Caki2 (cell line): ENCODE measurements at places on chromosomes 4 and X.

GRCh38 chrX:40272776-40273175, 175.0 kb upstream of the BCOR start:
- no peak for DNase-seq

DNA sequence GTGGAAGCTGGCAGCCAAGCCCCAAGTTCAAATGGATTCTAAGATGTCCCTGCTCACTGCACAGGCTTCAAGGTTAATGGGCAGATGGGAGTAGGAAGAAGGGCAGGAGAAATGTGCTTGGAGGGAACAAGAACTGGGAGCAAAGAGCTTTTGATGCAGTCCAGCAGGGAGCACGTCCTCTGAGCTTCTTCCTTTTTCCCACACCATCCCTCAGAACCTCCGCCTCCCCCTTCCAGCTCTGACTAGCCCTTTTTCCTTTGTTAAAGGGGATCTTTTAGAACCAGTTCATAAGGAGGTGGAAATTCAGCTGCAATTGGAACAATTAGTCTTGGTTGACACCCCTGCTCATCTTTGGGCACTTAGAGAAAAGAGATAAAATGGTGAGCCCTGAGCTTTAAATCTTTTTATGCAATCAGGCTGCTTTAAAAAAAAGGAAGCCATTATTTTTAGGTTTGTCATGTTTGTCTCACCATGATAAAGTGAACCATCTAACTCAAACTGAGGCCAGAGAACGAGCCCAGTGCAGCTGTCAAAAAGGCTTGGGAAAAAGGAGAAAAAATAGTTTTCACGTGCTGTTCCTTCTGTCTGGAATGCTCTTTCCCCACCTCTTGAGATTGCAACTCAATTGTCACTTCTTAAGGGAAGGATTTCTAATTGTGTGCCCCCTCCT, 135.8 kb upstream of the IL1RAPL2 start:
- DNase-seq: peak; percentile 0

- no peak for DNase-seq
These were observed 424.5 kb downstream of the RPA4 start for GRCh38 chrX:97308171-97308570.

DNA sequence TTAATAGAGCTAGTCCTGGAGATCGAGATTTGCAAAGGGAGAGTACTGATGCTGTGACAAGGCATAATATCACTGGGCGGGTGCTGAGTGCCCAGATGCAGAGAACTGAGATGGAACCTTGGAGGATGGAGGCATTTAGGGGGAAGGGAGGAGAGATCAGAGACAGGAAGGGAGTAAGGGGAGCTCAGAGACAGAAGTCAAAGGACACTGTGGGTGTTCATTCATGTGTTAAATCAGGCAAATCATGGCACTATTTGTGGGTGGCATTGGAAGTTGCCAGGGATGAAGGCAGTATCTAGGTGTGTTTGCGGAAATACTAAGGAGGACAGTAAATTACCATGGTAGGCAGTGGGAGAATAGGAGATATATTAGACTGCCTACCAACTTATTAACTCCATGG, 135.0 kb downstream of the RBM46 start:
- DNase-seq: peak; percentile 6

GRCh38 chr4:112073181-112073580, 72.1 kb upstream of the FAM241A start:
- DNase-seq: no peak
